ENCODE measurements at places on chromosomes 12 and 14.

GRCh38 chr12:128111951-128112350 is 155.0 kb upstream of the TMEM132C start:
- no peak for DNase-seq

GRCh38 chr14:85675957-85676356 is 146.0 kb downstream of the FLRT2 start:
- no peak for DNase-seq

DNA sequence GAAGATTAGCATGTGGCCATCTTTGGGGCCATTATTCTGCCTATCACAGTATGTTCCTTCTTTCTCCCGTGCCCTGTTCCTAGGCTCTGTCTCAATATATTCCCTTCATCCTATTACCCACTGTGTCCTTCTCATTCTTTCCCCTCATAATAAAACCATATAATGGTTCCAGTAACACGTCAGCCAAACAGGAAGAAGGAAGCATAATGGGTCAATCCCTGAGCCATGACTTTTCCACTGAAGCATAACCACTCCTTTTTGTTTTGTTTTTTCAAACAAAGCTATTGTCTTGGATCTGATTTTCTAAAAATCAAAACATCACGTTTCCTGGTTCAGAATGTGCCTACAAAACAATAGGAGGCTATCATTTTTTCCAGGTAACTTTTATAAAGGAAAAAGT is 21.3 kb upstream of the RHOJ start:
- no peak for DNase-seq

DNA sequence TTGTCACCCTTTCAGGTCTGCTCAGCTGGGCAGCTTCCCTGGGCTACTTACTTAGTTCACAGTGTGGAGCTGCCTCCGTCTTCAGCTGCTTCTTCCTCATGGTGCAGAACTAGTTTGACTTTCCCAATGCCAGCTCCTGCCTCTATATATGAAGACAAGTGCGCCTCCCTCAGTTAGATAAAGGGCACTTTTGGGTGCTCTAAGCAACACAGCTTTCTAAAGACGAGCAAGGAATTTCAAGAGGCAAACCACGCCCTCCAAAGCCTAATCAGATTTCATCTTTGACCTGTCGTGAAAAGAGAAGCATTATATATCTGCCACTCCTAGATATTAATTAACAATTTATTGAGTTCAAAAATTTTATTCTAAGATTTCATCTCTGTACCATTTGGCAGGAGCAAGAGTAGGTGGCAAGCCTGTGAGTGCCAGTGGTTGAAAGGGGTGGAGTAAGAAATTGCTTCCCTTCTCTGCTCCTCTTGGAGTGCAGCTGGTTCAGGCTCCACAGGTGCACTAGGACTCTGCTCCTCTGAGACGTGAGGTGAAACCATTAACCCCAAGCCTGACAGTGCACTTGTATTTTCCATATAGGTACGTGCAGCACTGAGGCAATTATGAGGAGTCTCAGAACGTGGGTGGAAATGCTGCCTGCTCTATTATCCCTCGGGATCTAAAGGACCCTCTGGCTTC is 2.1 kb upstream of the SLC11A2 start:
- DNase-seq: no peak

DNA sequence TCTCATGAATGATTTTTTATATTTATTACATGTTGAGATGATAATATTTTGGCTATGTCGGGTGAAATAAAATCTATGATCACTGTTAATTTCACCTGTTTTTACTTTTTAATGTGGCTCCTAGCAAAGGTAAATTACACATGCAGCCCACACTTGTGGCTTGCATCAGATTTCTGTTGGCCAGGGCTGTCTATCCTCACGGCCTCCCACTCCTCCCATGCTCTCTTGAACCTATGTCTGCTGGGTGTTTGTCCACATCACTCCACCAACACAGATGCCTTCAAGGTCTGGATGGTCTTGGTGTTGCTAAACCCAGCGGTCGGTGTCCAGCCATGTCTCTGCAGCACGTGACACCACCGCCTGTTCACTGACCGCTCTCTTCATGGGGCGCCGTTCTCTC is 339.4 kb upstream of the FKBP4 start:
- DNase-seq: no peak

All from stimulated activated CD8-positive, alpha-beta memory T cell treated with anti-CD3 and anti-CD28 coated beads, Interleukin-15, amount 100 ng/mL, for 1 hour (primary cell).